ENCODE measurements at places on chromosomes 11 and 22.

DNA sequence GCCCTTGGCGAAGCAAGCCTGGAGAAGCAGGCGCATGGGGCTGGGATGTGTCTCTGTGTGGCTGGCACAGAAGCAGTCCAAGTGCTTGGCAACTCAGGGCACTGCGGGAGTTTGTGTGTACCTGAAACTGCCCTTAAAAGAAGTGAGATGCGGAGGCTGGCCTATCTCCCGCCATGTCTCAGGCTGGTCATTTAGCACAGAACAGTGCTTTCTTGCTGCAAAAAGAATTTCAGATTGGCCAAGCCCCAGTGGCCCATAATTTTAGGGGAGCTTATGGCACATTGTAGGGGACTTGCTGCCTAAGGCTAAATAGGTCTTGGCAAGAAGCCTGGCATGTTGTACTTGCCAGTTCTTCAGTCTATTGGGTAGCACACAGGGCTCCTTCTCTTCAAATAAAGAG, 16.4 kb downstream of the EHF start:
- DNase-seq: no peak

DNA sequence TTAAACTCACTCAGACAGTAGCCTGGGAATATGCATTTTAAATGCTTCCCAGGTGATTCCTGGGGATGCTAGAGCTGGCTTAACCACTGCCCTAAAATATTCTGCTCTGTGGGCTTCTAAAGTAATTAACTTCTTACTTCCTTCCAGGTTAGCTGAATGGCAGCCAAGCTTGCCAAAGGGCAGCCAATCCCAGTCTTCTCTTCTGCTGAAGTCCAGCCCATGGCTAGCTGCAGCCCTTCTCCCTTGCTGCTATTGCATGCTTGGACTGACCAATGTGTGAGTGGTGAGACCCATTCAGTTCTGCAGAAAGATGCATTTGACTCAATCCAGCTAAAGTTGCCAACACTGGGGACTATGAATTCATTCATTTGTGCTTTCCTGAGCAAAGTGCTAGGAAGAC, 411.9 kb downstream of the SOX6 start:
- no peak for DNase-seq

- no peak for DNase-seq
Measured at GRCh38 chr11:101296896-101297295, 167.3 kb upstream of the PGR start.

DNA sequence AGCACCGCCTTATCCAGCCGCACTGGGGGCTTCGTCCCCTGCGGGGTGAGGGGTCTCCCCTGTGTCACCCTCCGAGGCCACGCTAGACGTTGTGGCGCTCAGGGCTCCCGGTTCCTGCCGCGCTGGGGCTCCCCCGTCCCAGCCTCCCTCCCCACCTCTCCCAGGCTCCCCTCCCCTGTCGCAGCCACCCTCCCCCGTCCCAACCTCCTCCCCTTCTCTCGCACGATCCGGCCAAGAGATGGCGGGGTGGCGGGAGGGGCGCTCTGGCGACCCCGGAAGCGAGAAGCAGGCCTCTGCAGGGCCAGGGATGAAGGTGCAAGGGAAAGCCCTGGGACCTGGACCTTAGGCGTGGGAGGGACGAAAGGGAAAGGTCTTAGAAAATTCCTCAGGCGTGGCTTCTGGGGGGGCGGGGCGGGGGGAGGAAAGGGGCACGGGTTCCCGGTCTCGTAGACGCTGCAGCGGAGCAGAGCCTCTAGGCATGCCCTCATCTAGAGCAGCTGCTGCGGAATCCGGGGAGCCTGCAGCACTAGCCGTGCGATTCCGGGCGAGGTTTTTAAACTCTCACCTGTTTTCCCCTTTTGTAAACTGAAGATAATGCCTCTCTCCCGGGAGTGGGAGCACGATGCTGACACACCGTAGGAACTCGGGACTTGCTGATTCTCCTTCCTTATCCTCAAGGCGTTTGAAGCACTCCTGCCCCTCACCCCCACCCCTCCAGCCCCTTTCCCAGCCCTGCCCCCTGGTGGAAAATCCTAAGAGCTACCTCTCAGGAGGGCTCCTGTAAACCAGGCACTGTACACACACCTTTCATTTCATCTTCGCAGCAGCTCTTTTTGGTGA, 14.4 kb downstream of the KCNJ5 start:
- DNase-seq: peak; percentile 75

- DNase-seq: no peak
Measured at GRCh38 chr22:48753381-48753730, 1074.3 kb downstream of the BRD1 start.

GRCh38 chr11:44938066-44938691, 12.5 kb downstream of the TP53I11 start:
- DNase-seq: no peak

- no peak for DNase-seq
Measured at GRCh38 chr22:19019029-19019678, 83.1 kb upstream of the PRODH start.

- no peak for DNase-seq
Measured at GRCh38 chr11:72626414-72626936, 47.7 kb downstream of the PDE2A start.

DNA sequence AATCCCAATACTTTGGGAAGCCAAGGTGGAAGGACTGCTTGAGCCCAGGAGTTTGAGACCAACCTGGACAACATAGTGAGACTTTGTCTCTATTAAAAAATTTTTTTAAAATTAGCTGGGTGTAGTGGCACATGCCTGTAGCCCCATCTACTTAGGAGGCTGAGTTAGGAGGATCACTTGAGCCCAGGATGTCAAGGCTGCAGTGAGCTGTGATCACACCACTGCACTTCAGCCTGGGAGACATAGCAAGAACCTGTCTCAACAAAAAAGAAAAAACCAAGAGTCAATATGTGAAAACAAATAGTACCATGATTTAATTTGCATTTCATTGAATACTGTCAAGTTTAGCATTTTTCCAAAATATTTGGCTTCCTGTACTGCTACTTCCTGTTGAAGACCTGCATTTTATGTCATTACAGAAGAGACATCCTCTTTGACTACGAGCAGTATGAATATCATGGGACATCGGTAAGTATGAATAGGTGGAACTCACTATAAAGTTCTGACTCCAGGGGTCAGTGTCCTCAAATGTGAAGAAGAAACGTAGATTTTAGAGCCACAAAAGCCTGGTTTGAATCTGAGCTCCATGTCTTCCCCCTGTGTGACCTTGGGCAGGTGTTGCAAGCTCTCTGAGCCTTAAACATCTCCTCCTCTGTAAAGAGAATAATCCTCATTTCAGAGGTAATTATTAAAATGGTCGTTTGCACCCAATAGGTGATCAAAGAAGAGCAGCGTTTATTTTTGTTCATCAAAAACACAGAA, 16.0 kb downstream of the CDC45 start:
- no peak for DNase-seq

Data from inflammatory macrophage treated with lipopolysaccharide for 4 hours (primary cell).